ENCODE measurements at places on chromosomes 5 and 9.

- DNase-seq, result no peak
These were observed 16.9 kb downstream of the PDGFRB start for GRCh38 chr5:150138551-150139265.

DNA sequence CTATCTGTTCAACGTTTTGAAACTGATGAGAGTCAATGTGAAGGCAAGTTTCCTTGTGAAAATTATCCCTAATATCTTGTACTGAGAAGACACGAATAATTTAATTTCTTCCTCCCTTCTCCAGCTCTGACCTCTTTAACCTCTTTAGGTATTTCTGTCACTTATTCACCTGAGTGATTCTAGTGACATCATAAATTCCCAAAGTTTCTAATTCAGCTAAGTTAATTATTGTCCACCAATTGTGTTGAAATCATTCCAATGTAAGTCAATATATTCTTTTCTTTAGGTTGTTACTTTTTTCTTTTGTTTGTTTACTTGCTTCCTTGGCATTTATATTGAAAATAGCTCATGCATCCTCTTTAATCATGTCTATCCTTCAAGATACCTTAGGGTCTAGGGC is 143.8 kb downstream of the PAPPA start:
- DNase-seq, result no peak

GRCh38 chr9:101514071-101514470 is 19.6 kb upstream of the RNF20 start:
- no peak for DNase-seq

- no peak for DNase-seq
These were observed 311.4 kb downstream of the TLE1 start for GRCh38 chr9:81377921-81378320.

DNA sequence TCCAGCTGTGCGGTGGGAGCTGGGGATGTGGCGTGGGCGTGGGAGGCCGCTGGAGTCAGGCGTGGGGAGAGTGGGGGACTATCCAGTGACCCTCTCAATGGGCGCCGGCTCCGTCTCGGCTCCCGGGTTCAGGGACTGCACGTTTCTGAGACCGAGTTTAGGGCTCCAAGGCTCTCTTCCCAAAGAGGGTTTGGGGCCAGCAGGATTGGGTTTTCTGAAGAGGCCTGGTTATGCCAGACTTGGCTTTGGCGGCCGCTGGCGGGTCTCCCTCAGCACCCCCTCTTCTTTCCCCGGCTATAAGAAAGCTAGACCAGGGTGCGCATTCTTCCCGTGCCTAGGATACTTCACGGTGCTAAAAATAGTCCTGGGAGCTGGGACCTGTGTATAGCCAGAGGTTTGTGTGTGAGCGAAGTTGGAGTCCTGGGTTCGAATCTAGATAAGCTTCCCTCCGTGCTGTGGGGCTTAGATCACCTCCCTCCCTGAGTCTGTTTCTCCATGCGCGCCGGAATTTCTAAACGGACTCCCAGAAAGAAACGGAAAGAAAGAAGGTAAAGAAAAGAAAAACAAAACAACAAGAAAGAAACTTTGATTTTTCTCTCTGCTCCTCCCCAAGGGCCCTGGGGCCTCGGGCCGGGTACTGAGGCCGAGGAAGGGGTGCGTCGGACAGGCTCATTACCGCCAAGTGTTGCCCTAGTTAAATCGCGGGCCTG is 5.0 kb downstream of the HAND1 start:
- DNase-seq, result no peak

DNA sequence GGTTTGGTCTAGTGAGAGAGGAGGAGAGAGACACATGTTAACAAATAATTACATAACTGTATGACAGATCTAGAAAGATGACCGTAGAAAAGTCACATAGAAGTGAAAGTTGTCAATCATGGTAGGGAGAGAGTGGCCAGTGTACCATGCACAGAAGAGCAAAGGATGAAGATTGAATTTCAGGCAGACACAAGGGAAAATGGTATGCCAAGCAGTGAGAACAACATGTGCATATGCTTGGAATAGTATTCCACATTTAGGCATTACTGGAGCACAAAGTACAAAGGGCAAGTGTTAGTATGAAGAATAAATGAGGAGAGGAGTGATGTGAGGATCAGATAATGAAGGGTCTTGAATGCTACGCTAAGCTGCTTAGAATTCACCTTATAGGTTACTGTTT is 20.3 kb downstream of the GRIN3A start:
- DNase-seq, result no peak

DNA sequence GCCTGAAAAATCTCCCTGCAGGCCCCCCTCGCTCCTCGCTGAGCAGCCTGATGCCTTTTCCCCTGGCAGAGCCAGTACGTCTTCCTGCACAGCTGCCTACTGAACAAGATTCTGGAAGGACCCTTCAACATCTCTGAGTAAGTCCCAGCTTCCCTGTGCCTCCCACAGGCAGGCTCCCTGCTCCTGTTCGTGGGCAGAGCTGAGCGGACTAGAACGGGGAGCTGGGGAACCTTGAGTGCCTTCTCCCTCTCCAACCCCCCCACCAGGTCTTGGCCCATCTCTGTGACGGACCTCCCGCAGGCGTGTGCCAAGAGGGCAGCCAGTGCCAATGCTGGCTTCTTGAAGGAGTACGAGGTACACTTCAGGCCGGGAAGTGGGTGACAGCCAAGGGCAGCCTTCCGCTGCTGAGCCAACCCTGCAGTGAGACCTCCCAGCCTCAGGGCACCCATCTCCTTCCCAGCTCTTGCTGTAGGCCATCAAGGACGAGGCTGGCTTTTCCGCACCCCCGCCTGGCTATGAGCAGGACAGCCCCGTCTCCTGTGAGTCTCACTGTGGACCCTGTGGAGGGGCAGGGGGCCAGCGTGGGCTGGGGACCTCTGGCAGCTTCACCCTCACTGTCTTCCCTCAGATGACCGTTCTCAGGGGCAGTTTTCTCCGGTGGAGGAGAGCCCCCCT is 21.1 kb upstream of the SPTLC1 start:
- no peak for DNase-seq

GRCh38 chr9:35996358-35996970 is 38.5 kb upstream of the OR2S2 start:
- DNase-seq, result peak; percentile 27

GRCh38 chr9:137298401-137299202 is 3.5 kb downstream of the NRARP start:
- DNase-seq, result no peak

DNA sequence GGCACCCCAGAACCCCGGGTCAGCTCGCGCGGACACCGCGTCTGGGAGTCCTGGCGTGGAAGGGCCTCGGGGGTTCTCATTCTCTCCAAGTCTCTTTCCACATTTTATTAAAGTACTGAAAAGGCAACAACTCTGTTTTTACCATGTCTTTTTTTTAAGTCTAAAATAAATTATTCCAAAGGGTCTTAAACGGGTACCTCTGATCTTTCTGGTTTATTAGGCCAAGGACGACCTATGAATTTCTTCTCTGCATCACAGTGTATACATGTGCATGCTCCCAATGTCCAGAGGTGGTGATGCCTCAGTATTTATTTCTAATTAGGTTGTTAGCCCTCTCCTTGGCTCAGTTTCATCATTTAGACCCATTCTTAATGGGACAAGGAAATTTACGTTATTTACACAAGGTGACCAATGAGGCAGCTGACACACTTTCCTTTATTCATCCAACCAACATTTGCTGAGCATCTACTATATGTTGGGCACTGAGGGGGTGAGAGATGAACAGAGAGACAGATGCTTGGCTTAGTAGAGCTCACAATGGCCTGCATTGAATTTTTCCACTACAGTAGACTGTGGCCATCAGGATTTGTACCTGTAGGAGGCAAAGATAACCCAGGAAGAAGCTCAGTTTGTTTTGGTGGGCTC is 7.6 kb upstream of the OTP start:
- no peak for DNase-seq

DNA sequence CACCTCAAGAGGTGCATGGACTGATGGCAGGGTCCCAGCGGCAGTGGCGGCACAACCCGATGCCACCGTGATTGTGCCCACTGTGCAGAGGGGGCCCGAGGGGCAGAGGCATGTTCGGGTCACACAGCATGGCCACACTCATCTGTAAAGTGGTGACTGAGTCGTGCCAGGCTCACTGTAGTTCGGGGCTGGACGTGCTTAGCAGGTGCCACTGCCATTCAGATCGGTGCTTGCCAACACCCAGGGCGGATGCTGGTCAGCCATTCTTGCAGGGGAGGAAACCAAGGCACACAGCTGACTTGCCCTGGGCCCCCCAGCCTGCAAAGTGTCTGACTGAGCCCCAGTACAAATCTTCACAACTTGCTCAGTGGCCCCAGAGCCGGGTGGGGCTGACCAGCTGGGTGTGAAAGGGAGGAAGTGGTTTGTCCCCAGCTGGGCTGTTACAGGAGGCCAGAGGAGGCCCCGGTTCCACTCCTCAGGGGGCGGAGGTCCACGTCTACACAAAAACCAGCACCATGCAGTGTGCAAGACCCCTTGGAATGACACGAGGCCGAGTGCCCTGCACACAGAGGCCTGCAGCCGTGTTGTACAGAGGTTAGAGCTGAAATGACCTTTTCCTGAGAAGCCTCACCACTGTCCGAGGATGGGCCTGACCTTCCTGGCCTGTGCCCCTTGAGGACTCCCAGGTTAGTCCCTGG is 17.9 kb downstream of the FGD3 start:
- DNase-seq, result peak; percentile 87

DNA sequence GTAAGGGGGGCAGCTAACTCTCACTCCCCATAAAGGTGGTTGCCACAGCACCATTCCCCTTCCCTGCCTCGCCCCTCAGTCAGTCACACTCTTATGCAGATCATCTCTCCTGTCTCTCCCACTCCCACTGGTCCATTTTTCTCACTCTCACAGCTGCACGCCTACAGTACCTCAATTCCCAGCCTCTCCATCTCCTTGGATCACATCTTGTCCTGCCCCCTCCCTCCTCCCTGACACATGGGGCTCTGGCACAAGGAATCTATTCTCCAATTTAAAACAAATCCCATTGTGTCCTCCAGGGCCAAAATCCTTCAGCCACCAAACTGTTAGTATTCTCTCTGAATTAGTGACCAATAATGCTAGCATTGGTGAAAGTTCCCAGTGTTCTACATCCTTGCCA is 114.4 kb downstream of the AUH start:
- no peak for DNase-seq

DNA sequence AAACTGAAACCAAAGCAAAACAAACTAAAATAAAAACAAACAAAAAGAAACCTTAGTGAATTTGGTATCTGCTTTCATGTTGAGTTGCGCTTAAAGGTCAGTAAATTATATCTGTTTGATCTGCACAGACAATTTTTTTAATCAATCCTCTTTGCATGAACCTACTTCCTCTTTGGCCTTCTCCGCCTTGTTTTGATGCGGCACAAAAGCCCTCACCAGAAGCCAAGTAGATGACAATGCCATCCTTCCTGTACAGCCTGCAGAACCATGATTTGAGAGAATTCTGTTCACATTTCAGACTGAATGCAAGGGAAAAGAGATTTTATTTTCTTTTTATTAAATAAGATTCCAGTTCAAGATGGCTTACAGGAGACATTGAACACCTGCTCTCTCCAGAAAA is 473.6 kb upstream of the FTMT start:
- peak; percentile 62 for DNase-seq

All from hematopoietic multipotent progenitor cell treated with erythropoietin and hydrocortisone succinate and interleukin-3 and kit ligand, for 4 days (in vitro differentiated cells).